ENCODE measurements at places on chromosomes 5 and 9.

GRCh38 chr9:93108291-93109041, 12.4 kb downstream of the CARD19 start:
- DNase-seq = no peak

GRCh38 chr5:178426326-178427130, 163.7 kb downstream of the COL23A1 start:
- no peak for DNase-seq

DNA sequence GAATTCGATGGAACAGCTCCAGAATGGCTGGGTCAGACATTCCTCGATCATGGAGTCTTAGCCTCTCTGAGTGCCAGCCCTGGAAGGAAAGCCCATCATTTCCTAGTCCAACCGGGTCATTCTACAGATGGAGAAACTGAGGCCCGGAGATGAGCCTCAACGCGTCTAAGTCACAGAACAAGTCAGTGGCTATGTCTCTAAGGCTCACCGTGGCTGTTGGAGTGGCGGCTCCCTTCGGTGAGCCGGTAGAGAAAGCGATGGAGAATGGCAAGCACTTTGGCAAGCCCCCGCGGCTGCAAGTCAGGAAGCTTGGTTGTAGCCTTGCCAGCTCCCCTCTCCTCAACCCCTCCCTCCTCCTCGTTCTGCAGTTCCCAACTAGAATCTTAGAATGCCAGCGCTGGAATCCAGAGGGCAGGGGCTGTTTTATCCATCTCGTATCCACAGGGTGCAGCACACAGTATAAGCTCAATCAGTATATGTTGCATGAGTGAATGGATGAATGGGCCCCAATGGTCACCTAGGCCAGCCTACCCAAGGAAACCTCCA, 438 bp upstream of the ARSI start:
- DNase-seq = no peak

DNA sequence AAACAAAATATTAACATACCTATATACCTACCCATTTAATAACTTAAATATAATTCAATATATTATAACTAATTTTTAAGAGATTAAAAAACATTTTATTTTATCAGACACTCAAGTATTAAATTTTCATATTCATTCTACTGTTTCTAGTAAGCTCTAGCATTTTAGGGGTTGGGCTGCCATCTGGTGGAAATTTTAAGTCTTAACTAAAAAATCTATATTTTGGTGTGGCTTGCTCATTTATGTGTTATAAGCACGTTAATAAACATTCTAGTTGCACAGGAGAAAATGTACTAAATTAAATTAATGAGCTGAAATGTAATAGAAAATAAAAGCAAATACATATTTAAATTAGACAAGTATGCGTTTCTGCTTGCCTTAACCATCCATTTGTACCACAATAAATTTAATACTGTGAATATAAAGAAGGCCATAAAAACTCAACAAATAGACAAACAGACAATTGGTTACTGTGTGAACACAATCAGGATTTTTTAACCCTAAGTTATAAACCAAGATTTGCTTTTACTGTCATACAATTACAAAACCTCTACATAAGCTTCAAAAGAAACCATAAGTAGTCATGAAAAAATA, 1728.3 kb upstream of the CDH9 start:
- peak; percentile 5 for DNase-seq

Data from neural crest cell (in vitro differentiated cells).